COLO829 (cell line): ENCODE measurements at places on chromosomes 12 and 14.

DNA sequence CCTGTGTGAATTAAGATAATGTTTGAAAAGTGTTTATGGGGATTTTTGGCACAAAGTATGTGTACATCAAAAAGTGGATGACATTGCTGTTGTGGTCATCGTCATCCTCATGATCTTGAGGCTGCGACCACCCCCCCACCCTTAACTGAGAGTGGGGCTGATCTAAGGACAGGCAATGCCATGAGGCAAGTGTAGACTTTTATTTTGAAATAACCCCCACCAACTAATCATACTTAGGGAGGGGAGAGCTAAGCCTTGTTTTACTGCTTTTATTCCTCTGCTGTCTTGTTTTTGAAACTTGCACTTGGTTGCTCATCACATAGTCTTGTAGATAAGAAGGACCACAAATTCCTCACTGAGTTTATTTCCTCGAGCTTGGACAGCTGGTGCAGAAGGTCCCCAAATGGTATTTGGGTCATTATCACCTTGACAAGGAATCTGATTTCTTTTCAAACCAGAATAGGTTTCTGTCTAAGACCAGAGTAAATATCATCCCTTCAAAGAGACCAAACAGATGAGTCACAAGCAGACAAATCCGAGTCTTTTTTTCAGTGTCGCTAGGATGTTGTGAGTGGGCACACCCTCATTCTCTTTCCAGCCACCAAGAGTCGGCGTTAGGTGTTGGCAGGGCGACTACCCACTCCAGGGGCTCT, 23.9 kb upstream of the SMOC1 start:
- no peak for DNase-seq

- no peak for DNase-seq
These were observed 5.9 kb downstream of the ERC1 start for GRCh38 chr12:996881-997280.

DNA sequence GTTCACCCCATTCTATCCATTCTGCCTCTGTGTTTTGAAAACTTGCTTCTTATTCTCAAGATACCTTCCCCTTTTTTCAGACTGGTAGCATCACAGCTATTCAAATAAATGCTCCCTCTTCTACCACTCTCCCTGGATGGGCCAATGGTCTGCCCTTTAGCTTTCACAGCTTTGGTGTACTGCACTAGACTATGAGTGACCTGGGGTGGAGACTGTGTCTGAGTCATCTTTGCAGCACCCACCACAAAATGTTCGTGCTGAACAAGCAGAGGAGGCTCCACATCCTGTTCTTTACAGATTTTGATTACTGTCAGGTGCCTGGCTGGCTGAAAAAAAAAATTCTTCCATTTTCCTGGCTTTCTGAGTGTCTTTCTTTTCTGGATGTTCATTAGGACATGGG, 1104.1 kb upstream of the TMEM132C start:
- peak; percentile 17 for DNase-seq

GRCh38 chr14:101364503-101365328, 196.6 kb upstream of the DIO3 start:
- no peak for DNase-seq

DNA sequence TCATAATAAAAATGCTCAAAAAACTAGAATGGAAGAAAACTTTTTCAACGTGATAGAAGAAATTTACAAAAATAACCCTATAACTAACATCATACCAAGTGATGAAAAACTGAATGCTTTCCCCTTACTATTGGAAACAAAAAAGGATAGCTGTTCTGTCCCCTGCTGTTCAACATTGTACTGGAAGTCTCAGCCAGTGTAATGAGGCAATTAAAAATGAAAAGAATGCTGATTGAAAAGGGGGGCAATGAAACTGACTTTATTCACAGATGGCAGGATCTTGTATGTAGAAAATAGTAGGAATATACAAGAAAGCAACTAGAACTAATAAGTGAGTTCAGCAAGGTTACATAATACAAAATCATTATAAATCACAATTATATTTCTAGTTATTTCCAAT, 337.9 kb upstream of the KITLG start:
- no peak for DNase-seq

DNA sequence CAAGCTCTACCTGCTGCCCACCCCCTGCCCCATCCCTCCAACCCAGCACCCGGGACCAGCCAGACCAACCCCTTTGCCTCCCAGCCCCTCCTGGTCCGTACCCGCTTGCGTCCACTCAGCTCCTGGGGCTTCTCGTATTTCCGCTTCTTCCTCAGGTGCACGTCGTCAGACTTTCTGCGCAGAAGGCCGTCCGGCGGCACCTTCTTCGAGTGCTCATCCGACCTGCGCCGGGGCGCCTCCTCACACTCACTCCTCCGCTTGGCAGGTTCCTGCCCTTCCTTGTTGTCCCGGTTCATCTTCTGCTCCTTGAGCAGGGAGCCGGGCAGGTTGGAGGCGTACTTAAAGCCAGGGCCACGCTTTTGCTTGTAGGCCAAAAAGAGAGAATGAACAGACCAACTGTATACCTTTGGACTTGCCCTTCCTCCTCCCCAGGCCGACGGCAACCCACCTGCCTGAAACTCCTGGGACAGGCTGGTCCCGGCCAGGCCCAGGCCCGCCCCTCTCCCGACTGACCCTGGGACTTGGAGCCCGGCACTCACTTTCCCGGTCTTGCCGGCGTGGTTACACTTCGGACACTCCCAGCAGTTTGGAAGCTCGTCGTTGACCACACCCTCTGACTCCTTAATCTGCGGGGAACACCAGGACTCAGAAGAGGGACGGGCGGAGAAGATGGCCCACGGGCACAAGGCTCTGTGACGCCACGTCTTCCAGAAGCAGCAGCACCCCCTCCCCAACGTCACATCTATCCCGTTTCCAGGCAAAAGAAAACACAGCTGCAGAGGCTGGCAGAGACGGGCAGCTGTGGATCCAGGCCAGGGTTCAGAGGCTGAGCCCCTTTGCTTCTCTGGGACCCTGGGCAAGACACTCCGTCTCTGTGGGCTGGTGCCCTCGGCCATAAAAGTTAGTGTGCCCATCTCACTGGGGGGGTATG, 44.3 kb downstream of the RNF34 start:
- DNase-seq: no peak

GRCh38 chr14:59125156-59125555, 63.3 kb upstream of the DAAM1 start:
- DNase-seq: no peak

DNA sequence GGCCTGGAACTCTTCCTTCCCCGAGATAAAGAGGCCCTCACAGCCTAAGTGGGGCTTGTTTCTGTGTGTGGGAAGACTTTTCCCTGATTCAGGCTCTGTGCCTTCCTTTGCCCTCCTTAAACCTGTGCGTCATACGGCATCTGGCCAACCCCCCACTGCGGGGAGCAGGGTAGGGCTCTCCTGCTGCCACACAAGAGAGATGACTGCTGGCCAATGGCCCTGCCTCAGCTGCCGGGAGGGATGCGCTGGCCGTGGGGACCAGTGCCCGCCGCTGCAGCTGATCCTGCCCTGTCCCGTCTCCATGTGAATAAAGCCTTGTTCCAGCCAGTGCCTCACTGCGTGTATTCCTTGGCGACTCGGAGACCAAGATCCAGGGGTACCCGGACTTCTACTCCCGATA, 42.5 kb upstream of the BEGAIN start:
- no peak for DNase-seq

GRCh38 chr14:74459976-74460375, 33.1 kb downstream of the NPC2 start:
- no peak for DNase-seq

DNA sequence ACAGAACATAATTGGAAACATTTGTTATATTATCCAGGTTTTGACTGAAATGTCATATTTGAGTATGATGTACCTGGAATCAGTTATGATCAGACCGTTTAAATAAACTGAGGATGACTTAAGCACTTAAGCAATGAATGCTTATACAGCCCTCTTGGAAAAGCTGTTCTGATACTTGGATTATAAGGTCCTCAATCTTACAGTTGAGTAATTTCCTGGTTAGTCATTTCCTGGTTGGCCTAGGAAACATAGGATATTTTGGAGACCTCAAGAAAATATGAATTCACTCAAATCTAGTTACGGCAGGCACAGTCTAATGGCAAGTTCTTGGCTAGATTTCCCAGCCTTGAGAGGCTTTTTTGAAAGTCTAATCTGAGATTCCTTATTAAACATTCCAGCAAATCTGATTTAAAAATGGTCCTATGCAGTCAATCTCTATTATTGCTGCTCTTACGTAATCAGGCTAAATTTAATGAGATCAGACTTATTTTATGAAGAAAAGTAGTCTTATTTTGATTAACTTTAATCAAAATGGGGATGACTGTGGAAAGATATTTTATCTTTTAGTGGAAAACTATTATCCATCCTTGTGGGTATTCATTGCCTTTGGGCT, 447.2 kb downstream of the SNAPC1 start:
- DNase-seq: no peak

DNA sequence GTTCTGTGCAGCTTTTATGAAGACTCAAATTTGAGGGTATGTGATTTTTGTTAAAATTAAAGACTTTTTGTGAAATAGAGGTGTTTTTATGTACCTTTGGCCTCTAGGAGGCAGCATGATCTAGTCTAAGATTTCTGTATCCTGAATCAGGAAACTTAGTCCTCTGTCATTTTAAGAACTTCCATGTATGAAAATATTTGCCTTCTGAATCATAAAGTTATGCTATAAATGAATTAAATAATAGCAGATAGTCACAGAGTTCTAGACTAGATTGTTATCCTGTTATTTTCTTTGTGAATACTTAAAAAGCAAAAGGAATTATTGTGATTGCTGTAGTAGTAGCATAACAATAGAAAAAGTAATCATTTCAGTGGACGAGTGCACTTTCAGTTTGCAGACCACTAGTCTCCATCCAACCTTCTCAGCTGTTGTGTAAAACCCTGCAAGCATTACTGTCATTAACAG, 56.3 kb downstream of the FGD4 start:
- peak; percentile 74 for DNase-seq

GRCh38 chr12:5789469-5789968, 155.5 kb downstream of the ANO2 start:
- no peak for DNase-seq

- no peak for DNase-seq
These were observed 41.0 kb downstream of the RPGRIP1 start for GRCh38 chr14:21320913-21321312.

DNA sequence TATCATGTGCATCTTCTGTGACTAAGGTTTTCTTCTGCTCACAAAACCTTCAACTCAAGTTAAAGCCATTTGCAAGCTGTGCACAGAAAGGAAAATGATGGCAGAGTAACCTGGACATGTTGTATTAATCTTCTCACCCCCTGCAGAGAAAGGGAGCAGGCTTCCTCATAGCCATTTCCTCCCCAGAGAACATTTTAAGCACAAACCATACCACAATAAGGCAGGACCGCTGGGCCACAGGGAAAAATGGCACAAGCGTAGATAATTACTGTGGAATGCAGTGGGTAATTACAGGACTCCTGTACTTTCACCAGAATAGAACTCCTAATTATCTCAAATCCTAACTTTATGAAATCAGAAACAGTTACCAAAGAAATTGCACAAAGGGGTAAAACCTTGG, 215.7 kb downstream of the KIF21A start:
- DNase-seq: no peak
